Left ventricle myocardium inferior (tissue), 1 donor: ENCODE measurements at places on chromosomes 13 and 19. TPM values are rescaled to one million over a fixed set of nuclear protein-coding genes. Genes with fewer than 3 reads are reported as not detected.

Gene FARP1
- total RNA-seq = 17.6 TPM

Gene SBSN
- not detected for total RNA-seq

Gene CIC
- total RNA-seq = 33.3 TPM

Gene RDH8
- total RNA-seq = not detected

DNA sequence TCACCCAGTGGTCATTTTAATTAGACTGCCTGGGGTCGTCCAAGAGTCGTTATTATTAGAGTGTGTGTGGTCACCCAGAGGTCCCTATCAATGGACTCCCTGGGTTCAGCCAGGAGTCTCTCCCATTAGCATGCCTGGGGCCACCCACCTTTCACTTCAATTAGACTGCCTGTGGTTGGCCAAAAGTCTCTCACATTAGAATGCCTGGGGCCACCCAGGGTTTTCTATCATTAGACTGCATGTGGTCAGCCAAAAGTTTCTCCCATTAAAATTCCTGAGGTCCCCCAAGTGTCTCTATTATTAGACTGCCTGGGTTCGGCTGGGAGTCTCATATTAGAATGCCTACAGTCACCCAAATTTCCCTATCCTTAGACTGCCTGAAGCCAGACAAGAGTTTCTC lies 1472.6 kb downstream of the UQCRFS1 start:
- H3K36me3 ChIP-seq = peaks cover 35% of the 10 kb centered on the region
- H3K27me3 ChIP-seq = no peaks in the 10 kb centered on the region
- no peak for DNase-seq
